ENCODE measurements at places on chromosomes 7 and 10.

GRCh38 chr7:37480041-37481031 lies 31.7 kb upstream of the ELMO1 start:
- peaks cover 14% of the 10 kb centered on the region for H3K4me1 ChIP-seq
- no peak overlapping the region for H3K27ac ChIP-seq
- no peaks in the 10 kb centered on the region for H3K36me3 ChIP-seq
- H3K4me3 ChIP-seq, result no peak overlapping the region
- DNase-seq, result no peak

DNA sequence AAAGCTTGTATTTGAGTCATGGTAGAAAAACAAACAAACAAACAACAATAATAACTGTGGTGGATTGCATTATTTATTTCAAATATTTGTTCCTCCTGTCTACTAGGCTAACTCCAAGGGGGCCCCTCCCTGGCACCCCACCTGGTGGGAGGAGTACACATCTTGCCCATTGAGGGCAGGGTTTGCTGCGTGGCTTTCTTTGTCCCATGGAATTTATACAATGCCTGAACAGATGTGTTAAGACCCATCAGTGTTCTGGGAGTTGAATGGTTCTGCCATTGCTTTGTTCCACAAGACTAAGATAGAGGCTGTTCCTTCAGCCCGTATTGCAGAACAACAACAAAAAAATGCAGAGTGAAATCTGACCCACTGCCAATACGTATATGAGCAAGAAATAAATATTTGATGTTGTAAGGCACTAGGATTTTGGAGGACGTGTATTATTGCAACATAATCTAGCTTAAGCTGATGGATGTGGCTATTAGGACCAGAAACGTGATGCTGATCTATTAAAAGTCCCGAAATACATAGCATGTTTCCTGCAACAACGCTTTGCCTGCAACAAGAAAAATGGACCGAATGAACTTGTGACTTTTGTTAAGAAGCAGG lies 119.1 kb upstream of the JCAD start:
- H3K27me3 ChIP-seq, result peaks cover 6% of the 10 kb centered on the region
- H3K4me3 ChIP-seq, result no peak overlapping the region
- H3K4me1 ChIP-seq, result peaks cover 18% of the 10 kb centered on the region
- no peak overlapping the region for H3K27ac ChIP-seq

GRCh38 chr7:50405221-50405620 lies 44.9 kb downstream of the FIGNL1 start:
- DNase-seq, result no peak
- peaks cover 5% of the 10 kb centered on the region for H3K36me3 ChIP-seq
- no peak overlapping the region for H3K27ac ChIP-seq
- peaks cover 3% of the 10 kb centered on the region for H3K27me3 ChIP-seq

- DNase-seq, result no peak
- H3K27ac ChIP-seq, result no peak overlapping the region
- H3K27me3 ChIP-seq, result peaks cover 2% of the 10 kb centered on the region
Measured at GRCh38 chr7:98808751-98809460, 60.9 kb downstream of the TMEM130 start.

DNA sequence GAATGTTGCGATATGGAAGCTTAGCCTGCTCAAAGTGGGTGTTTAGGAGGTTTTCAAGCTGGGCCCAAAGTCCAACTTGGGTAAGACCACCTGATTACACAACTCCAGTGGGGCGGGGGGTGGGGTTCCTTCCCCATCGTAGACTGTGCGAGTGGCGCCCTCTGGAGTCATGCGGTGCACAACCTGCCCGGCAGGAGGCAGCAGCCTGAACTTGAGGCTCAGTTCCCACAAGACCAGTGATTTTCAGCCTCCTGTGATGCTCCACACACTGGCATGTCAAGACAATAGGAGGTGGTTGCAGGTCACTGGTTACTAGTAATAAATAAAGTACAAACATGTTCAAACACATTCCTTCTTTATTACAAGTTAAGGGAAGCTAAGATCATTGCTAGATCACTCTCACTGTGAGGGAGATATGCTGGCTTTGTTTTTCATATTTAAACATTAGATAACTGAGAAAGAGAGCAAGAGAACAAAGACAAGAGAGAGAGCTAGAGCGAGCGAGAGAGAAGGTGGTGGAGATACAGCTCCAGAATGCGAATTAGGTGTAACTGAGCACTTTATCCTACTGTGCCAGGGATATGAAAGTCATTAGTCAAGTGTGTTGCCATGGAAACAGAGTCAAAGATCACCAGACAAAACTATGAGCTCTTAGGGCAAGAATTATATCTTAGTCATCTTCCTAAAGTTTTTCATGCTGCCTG lies 97.4 kb upstream of the BMPER start:
- no peaks in the 10 kb centered on the region for H3K36me3 ChIP-seq
- H3K4me3 ChIP-seq, result no peak overlapping the region
- no peaks in the 10 kb centered on the region for H3K4me1 ChIP-seq
- no peak overlapping the region for H3K27ac ChIP-seq

DNA sequence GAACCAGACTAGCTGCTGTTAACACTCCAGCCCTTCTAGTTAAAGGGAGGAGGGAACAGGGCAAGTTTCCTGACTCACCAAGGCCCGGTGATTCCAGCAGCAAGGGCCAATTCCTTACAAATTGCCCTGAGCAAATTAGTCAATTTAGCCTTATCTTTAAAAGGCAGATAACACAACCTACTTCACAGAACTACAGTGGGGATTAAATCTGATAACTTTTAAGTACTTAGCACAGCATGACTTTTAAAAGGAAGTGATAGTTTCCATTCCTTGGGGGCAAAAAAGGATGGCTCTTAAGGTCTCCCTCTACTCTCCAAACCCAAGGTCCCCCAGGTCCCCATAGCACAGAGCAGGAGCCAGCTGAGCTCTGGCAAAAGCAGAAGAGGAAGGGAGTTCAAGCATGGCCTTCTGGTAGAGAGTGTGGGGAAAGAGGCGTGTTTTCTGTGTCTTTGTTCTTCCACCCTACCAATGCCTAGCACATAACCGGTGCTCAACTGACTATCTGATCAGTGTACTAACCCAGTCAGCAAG lies 4.0 kb downstream of the CDCA7L start:
- H3K36me3 ChIP-seq, result peaks cover 10% of the 10 kb centered on the region
- peaks cover 7% of the 10 kb centered on the region for H3K4me1 ChIP-seq
- DNase-seq, result no peak
- H3K27ac ChIP-seq, result no peak overlapping the region
- no peak overlapping the region for H3K4me3 ChIP-seq
- no peaks in the 10 kb centered on the region for H3K27me3 ChIP-seq

DNA sequence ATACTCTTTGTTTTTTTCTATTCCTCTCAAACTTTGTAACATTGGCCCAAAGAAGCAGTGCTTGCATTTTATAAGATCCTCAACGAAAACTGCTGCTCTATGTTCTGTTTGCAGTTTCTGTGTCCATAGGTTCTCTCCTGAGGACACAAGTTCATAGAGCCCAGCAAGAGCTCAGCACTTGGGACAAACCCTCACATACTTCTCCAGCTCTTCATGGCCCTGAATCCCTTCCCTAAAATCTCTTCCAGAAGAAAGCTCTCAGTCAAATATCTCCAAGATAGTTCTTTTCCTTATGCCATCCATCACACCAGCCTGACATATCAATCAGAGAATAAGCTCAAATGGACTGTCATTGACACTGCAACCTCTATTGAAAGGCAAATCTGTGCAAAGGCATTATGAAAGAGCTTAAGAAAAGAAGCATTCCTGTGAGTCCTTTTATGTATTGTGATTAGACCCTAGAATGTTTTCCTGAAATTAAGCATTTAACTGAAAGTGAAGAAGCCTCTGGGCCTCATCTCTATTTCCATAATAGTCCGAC lies 405.5 kb downstream of the ANKRD7 start:
- no peaks in the 10 kb centered on the region for H3K27me3 ChIP-seq
- H3K36me3 ChIP-seq, result no peaks in the 10 kb centered on the region

GRCh38 chr10:10010397-10010796 lies 1007.3 kb upstream of the CELF2 start:
- H3K36me3 ChIP-seq, result no peaks in the 10 kb centered on the region
- H3K4me1 ChIP-seq, result no peaks in the 10 kb centered on the region
- no peak for DNase-seq

GRCh38 chr7:71694665-71695064 lies 562.7 kb downstream of the GALNT17 start:
- DNase-seq, result no peak
- H3K27me3 ChIP-seq, result peaks cover 1% of the 10 kb centered on the region
- no peaks in the 10 kb centered on the region for H3K4me1 ChIP-seq
- no peaks in the 10 kb centered on the region for H3K36me3 ChIP-seq
- H3K27ac ChIP-seq, result no peak overlapping the region
